Fibroblast of skin of back (primary cell): ENCODE measurements at places on chromosomes 13 and 19.
A peak's percentile ranks its signal among the peaks of the same experiment; 100 is the strongest.

DNA sequence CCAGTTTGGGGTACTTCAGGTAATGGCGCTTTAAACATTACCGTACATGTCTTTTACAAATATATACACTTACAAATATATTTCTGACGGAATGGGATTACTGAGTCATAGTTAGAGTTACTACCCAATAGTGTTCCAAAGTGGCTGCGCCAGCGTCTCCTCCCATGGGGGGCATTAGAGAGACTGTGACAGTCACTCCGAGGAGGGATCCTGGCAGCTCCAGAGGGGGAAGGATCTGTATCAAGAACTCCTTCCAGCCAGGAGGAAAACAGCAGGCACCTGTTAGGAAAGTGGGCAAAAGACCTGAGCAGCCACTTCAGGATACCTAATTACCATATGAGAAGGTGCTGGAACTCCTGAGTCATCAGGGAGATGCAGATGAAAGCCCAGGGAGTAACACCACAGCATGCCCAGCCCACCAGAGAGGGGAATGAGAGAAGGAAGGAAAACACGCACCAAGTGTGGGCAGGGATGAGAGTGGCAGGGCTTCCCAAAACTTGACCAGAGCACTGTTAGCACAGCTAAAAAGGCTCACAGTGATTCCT, 52.9 kb downstream of the SLC7A9 start:
- no peak for DNase-seq

GRCh38 chr13:101817898-101818297, 365.4 kb downstream of the ITGBL1 start:
- DNase-seq: no peak

DNA sequence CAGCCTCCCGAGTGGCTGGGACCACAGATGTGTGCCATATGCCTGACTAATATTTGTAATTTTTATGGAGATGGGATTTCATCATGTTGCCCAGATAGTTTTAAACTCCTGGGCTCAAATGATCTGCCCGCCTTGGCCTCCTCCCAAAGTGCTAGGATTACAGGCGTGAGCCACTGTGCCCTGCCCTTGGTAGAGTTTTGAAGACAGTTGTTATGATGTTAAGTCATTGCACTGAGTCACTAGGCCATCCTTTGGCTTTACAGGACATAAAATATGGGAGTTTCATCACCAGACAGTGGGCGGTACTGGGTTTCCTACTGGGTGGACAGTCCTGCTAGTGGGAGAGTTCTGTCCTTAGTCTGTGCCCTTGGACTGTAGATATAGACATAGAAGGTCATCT, 282.5 kb downstream of the ATP8A2 start:
- DNase-seq: no peak

DNA sequence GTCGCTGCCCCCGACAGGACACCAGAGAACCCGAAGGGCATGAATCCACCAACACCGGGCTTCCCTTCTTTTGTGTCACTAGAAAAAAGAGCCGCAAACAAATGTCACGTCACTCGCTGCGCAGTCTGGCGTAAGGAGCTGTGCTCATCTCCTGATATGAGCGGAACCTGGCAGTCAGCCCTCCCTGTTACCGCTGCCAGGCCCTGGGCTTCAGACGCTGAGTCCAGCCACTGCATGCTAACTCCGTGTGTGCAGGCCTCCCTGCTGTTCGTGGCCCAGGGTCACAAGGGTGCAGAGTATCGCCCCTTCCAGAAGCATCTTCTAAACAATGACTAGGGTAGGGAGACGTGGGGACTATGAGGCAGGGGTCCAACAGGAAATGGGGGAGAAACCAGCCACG, 71.3 kb downstream of the SLC7A1 start:
- DNase-seq: no peak

- DNase-seq: no peak
Measured at GRCh38 chr19:35204799-35205732, 23.5 kb downstream of the FAM187B start.

GRCh38 chr13:29109987-29110386, 289.8 kb downstream of the MTUS2 start:
- no peak for DNase-seq

- no peak for DNase-seq
Measured at GRCh38 chr13:47148543-47148942, 251.7 kb upstream of the HTR2A start.

- DNase-seq: no peak
Measured at GRCh38 chr13:76027131-76027530, 391.0 kb downstream of the LMO7 start.

DNA sequence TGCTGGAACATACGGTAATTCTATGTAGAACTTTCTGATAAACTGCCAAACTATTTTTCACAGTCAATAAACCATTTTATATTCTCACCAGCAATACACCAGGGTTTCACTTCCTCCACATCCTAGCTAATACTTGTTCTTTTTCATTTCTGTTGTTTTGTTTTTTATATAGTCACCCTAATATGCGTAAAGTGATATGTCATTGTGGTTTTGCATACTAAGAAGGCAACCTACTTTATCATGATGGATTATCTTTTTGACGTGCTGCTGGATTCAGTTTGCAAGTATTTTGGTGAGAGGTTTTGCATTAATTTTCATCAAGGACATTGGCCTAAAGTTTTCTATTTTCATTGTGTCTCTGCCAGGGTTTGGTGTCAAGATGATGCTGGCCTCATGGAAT, 1384.1 kb downstream of the UQCRFS1 start:
- no peak for DNase-seq

DNA sequence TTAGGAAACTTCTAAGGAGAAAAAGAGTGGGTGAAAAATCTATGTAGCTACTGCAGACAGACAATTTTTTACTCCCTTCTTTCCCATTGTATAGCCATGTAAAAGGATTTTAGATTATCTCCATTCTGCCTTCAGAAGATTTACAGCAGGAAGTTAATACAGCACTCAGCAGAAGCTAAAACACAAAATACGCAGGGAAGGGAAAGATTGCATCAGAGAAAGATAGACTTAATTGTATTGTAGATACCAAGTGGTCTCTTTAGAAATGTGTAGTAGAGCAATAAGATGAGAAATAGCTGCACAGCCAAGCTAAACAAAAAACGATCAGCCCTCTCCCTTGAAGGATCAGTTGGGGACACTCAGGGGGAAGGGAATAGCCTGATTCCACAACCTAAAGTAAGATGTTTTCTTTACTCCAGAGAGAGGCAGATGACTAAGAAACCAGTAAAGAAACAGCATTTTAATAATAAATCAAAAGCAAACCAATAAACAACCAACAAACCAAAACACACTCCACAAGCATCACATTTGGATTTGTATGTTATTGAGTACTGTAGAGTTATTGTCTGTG, 236.7 kb upstream of the SLITRK1 start:
- DNase-seq: peak; percentile 38

- DNase-seq: no peak
Measured at GRCh38 chr19:16226878-16227836, 29.4 kb downstream of the AP1M1 start.

DNA sequence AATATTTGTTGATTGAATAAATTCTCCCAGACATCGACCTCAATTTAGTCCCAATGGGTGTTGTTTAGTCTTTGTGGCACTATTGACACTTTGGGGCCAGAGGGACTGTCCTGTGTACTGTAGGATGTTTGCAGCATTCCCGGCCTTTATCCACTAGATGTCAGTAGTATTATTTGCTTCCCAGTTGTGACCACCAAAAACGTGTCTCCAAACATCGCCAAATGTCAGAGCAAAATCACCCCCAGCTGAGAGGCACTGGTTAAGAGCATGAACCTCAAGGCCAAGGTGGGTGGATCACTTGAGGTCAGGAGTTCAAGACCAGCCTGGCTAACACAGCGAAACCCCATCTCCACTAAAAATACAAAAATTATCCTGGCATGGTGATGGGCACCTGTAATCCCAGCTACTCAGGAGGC, 15.4 kb downstream of the NLRP12 start:
- peak; percentile 46 for DNase-seq

- DNase-seq: no peak
Measured at GRCh38 chr19:27905074-27905473, 1307.9 kb downstream of the UQCRFS1 start.

- DNase-seq: no peak
Measured at GRCh38 chr13:40245567-40245966, 420.9 kb downstream of the FOXO1 start.

DNA sequence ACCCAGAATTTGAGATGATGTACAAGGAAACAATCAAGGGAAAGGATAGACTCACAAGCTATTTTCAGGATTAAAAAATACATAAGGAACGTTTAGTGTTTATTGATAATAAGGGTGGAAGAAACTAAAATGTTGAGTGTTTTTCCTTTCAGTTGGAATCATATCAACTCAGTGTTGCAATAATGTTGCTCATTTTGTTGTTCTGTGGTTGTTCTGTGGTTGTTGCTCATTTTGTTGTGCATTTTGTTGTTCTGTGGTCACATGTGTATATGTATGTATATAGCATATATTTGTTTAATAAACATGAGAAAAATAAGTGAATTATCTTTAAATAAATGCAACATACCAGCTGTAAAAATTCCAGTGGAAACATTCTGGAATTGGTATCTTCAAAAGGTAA, 262.4 kb upstream of the SPRY2 start:
- DNase-seq: no peak

DNA sequence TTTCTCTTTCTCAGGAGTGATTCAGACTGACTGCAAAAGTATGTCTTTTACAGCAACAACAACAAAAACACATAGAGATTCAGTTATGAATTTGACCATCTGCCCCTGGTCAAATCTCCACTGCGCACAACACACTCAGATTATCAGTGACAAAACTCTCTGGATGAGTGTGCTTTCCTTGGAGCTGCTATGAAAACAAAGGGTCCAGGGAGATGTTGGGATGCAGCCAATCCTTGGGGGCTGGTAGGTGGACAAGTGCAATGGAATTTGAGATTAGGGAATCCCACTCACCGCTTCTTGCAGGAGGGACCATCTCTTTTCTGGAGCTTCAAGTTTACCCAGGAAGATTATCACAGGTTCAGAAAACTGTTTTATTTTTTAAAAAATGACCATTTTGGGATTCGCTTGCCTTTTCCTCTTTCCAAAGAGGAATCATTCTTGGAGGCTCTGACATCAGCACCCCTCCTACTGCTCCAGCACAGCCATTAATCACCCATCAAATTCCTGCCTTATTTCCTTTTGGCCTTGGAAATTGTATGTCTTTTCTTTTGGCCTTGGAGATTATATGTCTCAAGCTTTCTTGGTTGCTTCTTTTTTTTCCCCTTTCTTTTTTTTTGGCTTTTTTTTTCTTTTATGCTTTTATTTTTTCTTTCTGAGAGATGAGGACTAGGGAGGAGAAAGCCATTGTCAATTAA, 311.8 kb downstream of the TSHZ3 start:
- peak; percentile 46 for DNase-seq
